ENCODE measurements at places on chromosomes 6 and 20. TPM values are rescaled to one million over a fixed set of nuclear protein-coding genes. Genes with fewer than 3 reads are reported as not detected.

C20orf202 gene
- not detected for total RNA-seq

HLA-DQA1 gene
- total RNA-seq = not detected

SYCP2 gene
- 0.71 TPM for total RNA-seq

ZNF391 gene
- 0.57 TPM for total RNA-seq

HLA-DOA gene
- 0.23 TPM for total RNA-seq

OR12D3 gene
- not detected for total RNA-seq

DEFB132 gene
- not detected for total RNA-seq

OARD1 gene
- 12.8 TPM for total RNA-seq

CENPQ gene
- total RNA-seq = 30.0 TPM

PLN gene
- total RNA-seq = not detected

- no peak for DNase-seq
Observed at GRCh38 chr6:33426590-33427511, 7.0 kb downstream of the SYNGAP1 start.

DNA sequence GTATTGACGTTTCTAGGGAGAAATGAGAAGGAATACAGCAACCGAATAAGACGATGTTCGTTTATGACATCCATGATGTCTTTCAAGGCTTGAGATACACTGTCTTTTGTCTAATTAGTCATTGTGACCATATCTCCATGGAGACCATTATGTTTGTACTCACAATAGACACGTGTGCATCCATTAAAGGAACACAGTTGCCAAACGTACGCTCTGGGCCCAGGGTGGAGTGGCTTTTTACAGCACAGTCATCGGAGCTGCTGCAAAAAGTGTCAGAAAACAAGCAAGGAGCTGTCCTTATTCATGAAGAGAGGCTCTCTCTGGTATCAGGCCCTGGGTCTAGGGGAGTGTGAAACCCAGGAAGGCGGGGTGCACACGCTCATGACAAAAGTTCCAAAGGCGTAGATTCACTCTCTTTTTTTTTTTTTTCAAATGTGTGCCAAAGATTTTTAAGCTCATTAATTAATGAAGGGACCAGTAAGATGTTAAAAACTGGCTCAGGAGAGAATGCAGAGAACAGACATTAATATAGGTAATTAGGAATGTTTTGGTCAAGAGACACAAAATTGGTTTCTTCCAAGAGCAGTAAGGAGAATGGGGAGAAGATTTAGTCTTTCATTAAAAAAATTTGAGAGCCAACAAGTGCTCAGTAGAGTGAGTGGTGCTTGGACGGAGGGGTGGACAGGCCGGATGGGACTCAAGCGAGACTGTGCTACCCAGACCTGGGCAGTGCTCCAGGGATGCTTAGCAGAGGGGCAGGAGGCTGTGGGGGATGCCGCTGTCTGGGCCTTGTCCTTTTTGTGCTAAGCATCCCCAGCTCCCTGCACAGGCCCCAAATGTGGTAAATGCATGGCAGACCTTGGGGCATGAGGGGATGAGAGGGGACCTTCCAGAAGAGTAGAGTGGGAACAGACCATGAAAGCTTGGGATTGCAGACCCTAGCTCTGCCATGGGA lies 34.9 kb upstream of the GTSF1L start:
- peak; percentile 58 for DNase-seq

GRCh38 chr6:166567107-166567506 lies 19.4 kb downstream of the RAMACL start:
- DNase-seq = peak; percentile 100

DNA sequence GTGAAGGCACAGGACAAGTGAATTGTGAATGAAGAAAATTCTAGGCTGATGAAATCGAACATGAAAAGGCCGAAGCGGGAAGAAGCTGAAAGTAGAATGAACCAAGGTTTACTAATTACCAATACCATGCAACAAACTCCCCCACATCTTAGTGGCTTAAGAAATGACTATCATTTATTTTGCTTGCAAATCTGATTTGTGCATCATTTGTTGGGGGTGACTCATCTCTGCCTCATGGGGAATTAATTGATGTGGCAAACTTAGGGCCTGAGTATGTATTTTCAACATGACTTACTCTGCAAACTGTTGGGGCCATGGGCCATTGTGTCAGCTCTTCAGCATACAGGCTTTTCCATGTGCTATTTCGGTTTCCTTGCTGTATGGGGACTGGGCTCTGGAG lies 26.8 kb downstream of the PPP1R14C start:
- peak; percentile 22 for DNase-seq

DNA sequence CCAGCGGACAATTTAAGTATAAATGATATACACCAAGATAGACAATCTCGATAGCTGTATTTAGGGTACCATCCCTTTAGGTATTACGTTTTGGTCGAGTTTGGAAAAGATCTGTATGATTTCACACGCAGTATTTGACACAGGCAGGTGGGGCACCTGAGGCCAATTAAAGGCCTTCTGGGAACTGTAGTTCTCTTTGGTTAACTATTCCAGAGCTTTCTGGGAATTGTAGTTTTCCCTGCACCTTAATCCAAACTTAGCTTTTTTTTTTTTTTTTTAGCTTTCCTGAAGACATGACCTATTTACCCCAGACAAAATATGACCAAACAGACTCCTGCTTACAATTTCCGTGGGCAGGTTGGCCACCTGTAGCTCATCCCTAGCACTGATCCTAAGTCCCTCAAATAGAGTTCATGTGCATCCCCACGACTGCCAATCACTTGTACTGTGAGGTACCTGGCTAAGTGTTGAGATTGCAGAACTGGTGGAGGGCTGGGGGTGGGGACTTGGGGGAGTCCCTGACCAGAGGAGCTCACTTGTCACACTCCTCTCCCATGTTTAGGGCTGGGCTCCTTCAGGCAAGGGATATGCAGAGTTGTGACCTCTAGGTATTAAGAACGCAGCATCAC lies 999 bp upstream of the EHMT2 start:
- peak; percentile 27 for DNase-seq

- peak; percentile 15 for DNase-seq
Observed at GRCh38 chr6:142373268-142374090, 71.7 kb downstream of the ADGRG6 start.

GRCh38 chr20:57555457-57556184 lies 5.3 kb upstream of the PCK1 start:
- DNase-seq = no peak

DNA sequence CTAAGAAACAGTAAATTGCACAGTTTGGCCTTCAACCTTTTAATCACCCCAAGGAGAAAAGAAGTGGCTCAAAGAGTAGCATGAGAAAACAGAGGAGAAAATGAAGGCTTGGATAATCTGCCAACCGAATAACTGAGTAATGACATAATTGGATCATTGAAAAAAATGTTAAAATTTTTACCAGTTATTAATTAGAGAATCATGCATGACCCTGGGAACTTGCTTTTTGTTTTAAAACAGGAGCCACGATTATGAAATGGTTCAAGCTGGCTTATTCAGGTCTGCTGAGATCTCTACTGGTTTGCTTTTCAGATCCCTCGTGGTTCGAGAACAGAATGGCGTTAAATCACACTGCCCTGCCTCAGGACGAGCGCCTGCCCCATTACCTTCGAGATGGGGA lies at the start of gene OPN5:
Gene OPN5, plus strand, starts transcription at position 301 of the 400 bp plus-strand sequence. Its CDS starts 35 bp downstream, at position 336.
- no peak for DNase-seq

- no peak for DNase-seq
Observed at GRCh38 chr6:167815296-167815980, 11.3 kb upstream of the AFDN start.

DNA sequence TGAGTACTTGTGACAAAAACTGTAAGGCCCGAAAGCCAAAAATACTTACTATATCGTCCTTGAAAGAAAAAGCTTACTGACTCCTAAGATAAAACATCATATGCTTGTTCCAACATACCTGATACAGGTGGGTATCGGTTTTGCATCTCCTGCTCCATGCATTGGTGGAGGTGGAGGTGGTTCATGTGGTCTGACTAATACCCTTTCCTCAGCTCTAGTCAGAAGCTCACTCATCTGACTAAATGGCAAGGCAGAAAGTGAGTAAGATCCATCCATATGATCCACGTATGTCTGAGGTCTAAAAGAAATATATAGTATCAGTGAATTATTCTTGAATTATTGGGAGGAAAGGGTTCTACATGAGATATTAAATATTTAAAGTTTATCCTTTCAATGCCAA lies 76.2 kb downstream of the WASF1 start:
- no peak for DNase-seq

- DNase-seq = peak; percentile 50
Observed at GRCh38 chr6:4180652-4181255, 45.4 kb upstream of the ECI2 start.

DNA sequence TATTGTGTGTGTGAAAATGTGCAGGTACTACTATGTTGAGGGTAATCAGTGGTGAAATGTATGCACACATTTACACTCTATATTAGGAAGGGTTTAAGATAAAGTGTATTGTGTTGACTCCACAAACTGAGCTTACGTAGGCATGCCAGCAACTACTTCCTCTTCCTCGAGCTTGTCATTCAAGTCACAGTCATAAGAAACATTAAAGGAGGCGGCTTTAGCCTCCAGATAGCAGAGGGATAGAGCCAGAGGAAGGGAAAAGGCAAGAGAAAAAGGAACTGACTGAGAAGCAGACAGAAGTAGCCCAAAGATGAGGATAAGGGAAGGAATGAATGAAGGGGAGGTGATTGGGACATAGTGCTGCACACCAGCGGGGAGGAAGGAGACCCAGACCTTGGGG lies 55.2 kb downstream of the SMLR1 start:
- no peak for DNase-seq

GRCh38 chr6:144661116-144661806 lies 376.1 kb downstream of the UTRN start:
- DNase-seq = peak; percentile 14

DNA sequence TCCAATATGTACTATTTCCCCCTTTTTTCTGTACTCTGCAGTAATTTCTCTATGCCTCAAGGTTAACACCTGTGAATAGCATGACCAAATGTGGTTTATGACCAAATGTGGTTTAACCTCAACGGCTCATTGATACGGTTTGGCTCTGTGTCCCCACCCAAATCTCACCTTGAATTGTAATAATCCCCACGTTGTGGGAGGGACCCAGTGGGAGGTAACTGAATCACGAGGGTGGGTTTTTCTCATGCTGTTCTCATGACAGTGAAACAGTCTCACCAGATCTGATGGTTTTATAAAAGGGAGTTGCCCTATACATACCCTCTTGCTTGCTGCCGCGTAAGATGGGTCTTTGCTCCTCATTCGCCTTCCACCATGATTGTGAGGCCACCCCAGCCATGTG lies 18.7 kb downstream of the DEK start:
- DNase-seq = no peak

DNA sequence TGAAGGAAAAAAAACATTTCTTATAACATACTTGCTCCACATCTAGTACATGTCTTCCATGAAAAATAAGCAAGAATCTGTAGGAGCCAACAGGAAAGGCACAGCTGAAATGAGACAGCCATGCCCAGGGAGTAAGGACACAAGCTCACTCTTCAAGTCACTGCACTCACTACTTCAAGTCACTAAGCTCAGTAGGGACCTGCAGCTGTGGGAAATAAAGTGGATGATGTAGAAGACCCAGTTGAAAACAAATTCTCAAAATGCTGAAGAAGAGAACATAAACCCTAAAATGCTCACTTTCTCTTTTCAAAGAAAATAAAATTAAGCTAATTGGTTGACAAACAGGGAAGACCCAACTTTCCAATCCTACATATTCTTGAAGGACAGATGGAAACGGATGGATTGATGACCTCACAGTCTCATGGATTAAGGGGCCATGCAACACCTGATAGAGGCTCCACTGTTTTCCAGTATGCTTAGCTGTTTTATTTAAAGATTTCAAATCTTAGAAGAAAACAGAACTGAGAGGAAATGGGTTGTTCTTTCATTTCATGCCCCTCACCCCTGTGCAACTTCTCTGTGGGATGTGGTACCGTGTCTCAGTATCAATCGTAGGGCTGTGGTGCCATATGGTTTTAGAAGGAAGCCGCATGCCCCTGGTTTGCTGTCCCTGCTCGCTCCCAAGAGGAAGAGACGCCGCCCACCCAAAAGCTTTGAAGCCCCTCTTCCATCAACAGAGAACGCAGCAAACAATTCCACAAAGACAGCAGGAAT lies 133.3 kb downstream of the WDR27 start:
- DNase-seq = no peak

DNA sequence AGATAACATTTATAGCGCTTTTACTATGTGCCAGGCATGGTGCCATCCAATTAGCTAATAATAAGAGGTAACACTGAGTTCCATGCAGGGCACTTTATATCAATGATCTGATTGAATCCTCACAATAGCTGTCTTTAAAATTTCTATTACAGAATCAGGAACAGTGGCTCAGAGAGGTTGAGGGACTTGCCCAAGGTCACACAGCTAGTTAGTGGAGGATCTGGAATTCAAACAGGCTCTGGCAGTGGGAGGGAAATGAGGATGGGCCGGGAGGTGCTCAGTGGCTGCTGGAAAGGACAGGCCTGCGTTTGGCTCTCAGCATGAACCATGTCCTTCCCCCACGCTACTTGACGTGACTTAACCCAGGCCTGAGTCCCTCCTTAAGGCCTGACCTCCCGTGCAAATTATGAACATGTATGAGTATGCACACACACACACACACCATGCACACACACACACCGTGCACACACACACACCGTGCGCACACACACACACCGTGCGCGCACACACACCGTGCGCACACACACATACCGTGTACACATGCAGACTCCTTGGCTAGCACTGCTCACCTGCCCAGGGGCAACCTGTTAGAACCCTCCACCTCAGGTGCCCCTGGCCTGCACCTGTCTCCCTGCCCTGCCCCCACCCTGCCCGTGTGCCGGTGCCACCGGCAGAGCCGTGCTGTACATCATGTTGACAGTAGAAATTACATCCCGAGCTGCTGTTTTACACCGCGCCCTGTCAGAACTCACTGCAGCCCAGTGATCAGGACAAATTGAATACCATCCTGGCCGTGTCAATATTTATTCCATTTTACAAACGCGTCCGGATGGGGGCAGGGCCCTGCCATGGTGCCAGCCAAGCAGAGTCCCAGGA lies 43.7 kb downstream of the CDH22 start:
- DNase-seq = no peak

GRCh38 chr6:82954356-82954755 lies 111.3 kb downstream of the UBE3D start:
- no peak for DNase-seq

DNA sequence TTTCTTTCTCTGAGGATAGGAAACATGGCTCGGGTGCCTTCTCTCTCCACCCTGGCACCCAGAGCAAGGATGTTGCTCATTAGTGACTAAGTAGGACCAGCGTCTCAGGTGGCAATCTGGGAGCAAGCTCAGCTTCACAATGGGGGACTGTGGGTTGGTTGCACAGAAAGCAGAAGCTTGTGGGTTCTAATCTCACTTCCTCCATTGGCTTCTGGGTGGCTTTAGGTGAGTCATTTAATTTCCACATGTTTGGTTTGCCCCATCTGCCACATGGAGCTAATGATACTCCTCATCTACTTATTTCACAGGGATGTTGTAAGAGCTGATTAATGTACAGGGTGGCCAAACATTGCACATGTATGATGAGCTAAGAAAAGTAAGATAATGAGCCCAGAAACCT lies 54.8 kb upstream of the AKIRIN2 start:
- DNase-seq = peak; percentile 70

Data from LHCN-M2 (cell line).